ENCODE measurements at places on chromosomes 2 and 18.

GRCh38 chr2:96145036-96145847 lies at the start of gene DUSP2:
Gene DUSP2, minus strand, starts transcription at chr2:96145440. Its CDS starts 86 bp downstream, at chr2:96145354.
- peak; percentile 77 for DNase-seq

DNA sequence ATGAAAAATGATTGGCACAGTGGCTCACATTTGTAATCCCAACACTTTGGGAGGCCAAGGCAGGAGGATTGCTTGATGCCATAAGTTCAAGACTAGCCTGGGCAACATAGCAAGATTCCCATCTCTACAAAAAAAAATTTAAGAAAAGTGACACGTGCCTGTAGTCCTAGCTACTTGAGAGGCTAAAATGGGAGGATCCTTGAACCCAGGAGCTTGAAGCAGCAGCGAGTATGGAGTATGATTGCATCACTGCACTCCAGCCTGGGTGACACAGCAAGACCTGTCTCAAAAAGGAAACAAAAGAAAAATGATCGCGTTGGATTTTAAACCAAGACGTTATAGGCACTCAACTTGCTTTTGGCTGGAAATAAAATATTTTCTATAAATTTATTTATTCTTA lies 37.8 kb upstream of the CREB1 start:
- DNase-seq = no peak

DNA sequence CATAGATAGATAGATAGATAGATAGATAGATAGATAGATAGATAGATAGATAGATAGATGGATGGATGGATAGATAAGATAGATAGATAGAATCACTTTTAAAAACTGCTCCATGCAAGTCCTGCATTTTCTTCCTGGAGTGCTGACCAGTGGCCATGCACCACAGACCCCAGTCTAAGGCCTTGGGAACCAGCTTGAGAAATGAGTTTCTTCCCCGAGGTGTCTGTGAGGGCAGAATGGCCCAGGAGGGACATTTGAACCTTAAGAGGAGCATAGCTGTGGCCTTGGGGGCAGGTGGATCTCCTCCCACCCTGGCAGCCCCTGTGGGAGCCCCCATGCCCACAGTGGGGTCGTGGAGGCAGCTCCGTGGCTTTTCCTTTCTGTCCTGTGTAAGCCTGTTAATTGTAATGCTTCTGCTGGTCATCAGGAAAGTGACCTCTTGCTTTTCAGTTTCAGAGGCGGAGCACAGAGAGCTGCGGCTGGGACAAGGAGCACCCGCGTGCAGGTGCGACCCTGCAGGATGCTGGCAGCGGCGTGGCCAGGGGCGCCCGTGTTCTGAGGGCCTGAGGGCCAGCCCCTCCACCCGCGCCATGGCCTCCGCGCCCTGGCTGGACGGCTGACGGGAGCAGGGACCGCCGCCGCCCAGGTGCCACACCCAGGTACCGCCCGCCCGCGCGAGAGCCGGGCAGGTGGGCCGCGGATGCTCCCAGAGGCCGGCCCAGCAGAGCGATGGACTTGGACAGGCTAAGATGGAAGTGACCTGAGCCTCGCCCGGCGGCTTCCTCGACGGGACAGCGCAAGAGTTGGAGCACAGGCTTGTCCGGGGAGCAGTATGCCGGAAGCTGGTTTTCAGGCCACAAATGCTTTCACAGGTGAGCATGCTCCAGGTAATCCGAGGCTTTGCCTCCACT lies 168.6 kb downstream of the LDLRAD4 start:
- DNase-seq = no peak

GRCh38 chr2:25159949-25160348 lies 8.4 kb downstream of the POMC start:
- peak; percentile 18 for DNase-seq

DNA sequence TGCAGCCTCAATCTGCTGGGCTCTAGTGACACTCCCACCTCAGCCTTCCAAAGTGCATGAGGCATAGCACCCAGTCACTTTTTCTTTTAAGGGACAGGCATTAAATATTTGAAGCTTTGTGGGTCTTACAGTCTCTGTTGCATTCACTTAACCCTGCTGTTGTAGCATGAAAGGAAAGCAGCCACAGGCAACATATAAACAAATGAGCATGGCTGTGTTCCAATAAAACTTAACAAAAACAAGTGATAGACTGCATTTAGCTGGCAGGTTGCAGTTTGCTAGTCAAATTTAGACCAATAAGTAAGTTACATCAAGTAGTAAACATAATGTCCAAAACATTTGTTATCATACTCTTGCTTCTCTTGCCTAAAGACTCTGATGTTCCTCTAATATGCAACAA lies 297.3 kb upstream of the MMADHC start:
- DNase-seq = no peak

DNA sequence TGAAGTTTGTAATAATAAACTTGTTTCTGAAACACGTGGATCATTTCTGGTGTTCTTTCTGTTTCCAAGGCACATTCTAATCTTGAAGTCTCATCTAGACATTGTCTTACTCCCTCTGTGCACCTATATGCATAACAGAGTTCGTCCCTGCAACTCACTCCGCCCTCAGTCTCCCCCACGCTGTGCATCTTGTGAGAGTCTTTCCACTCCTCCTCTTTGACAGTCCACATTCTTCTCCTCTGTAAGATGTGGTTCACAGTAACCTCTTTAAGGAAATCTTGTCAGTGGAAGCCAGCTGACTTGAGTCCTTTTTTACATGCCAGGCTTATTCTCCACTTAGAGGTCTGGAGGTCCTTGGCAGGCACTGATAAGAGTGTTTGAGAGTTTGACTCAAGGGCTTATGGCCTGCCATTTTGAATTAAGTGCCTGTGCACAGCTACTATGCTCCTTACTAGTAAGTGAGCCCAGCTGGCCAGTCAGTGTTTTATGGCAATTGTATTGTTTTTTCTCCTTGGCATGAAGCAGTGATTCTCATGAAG lies 108.9 kb upstream of the IL1R2 start:
- no peak for DNase-seq

DNA sequence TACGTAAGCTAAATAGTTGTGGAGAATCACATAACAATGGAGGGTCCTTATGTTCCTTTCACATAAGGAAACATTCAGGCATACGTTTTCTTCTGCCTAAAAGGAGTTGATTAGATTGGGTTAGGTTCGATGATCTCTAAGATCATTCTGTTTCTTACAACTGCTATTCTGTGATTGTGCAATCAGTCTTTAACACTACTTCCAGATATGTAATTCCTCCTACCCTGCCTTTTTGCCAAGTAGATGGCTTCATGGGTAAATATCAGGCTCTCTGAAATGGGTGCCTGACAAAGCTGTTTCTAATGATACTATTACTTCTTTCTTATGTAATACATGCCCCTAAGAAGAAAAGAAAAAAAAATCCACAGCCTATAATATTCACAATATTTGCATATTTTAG lies 321.5 kb downstream of the XIRP2 start:
- no peak for DNase-seq

DNA sequence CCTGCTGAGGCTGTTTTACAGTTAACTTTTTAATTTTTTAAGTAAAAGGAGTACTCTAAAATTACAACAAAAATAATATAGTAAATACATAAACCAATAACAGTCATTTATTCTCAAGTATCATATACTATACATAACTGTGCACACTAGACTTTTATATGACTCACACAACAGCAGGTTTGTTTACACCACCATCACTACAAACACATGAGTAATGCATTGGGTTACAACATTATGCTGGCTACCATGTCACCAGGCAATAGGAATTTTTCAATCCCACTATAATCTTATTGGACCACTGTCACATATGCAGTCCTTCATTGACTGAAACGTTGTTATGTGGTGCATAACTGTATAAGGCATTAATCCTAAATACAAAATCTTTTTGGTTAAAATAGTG lies 42.5 kb downstream of the RASGRP3 start:
- DNase-seq = no peak

DNA sequence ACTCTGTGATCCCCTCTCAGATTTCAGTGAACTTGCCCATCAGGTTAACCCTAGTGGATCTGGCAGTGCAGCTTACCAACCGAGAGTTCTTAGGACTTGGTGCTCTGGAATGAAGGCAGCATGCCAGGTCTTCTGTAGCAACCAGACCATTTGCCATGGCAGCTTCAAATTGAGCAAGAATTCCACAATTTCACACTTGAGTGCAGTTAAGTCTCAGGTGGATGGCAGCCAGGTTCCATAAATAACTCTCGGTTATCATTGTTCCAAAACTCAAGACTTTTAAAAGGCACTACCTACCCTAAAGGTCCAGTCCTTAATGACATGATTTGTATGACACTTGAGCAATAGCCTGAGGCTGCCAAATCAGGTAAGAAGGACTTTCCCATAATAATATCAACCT lies 48.1 kb downstream of the GALNT3 start:
- no peak for DNase-seq

GRCh38 chr18:9993521-9994025 lies 79.8 kb downstream of the VAPA start:
- no peak for DNase-seq

- DNase-seq = no peak
Measured at GRCh38 chr2:197304556-197305011, 6.0 kb downstream of the ANKRD44 start.

DNA sequence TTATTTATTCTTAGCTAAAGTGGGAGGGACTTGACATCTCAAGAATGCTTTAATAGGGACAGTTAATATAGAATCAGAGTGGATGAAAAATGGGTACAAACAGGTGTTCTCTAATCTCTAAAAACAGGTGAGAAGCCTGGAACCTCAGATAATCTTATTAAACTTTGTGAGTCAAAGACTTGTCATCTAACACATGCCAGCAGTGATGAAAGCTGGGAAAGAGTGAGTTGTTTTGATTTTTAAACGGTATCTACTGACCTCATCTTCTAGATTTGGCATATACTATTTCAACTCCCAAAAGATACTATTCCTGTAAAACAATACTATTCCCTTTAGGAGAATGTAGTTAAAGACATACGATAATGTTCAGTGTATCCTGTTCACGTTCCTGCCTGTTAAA lies 103.4 kb downstream of the CCDC141 start:
- no peak for DNase-seq

DNA sequence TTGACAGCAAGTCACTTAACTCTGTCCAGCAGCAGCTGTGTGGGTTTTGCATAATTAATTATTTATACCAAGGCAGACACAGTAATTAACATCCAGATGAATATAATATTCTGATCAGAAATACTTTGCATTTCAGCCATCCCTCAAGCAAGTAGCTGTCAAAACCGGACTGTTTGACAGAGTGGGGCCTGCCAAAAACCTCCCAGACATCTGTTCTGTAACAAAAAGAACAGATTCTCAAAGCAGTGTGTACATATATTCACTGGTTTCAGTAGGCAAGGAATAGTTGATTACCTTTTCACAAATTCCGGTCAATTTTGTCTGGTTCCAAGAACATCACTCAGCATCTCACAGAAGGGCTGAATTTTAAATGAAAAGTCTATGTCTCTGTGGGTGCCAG lies 291.6 kb downstream of the CMPK2 start:
- no peak for DNase-seq

- DNase-seq = no peak
Measured at GRCh38 chr2:67631483-67631882, 234.3 kb downstream of the ETAA1 start.

DNA sequence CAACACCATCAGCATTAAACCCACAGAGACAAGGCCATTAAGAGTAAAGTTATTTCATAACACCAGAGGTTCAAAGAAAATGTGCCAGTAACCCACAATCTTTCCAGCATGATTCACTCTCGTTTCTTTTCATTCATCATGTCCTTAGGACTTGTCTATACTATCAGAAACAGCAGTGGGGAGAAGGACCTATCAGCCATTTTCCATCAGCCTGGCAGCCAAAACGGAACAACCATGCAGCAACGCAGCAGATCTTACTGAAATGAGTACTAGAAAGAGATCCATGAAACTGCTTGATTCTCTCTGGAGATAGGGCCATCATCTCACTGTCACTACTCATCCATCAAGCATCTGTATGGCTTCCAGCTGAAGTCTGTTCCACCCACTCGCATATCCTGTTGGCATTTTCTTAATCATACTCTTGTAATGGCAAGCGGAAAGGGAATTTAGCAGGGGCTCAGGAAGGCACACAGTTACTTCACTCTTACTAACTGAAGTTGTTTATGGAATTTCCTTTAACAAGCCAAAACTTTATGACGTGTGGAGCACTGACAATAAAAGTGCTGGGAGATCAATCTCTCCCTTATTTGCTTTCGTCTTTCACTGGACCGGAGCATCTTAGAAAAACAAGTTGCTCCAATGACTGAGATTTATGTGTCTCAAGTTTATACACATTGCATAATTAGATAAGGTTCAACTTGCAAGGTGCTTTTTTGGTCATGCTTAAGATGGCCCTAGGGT lies 69.7 kb downstream of the EPHA4 start:
- peak; percentile 43 for DNase-seq

GRCh38 chr18:61236356-61237057 lies 96.7 kb upstream of the CDH20 start:
- DNase-seq = no peak

GRCh38 chr2:158999458-158999857 lies 31.0 kb downstream of the TANC1 start:
- peak; percentile 55 for DNase-seq

GRCh38 chr2:39875182-39875913 lies 96.3 kb upstream of the THUMPD2 start:
- DNase-seq = peak; percentile 61

- peak; percentile 3 for DNase-seq
Measured at GRCh38 chr2:220892018-220892634, 680.0 kb downstream of the EPHA4 start.

GRCh38 chr2:160429248-160430000 lies 64.2 kb downstream of the RBMS1 start:
- peak; percentile 72 for DNase-seq

GRCh38 chr2:234199996-234200395 lies 149.5 kb downstream of the SPP2 start:
- DNase-seq = no peak

DNA sequence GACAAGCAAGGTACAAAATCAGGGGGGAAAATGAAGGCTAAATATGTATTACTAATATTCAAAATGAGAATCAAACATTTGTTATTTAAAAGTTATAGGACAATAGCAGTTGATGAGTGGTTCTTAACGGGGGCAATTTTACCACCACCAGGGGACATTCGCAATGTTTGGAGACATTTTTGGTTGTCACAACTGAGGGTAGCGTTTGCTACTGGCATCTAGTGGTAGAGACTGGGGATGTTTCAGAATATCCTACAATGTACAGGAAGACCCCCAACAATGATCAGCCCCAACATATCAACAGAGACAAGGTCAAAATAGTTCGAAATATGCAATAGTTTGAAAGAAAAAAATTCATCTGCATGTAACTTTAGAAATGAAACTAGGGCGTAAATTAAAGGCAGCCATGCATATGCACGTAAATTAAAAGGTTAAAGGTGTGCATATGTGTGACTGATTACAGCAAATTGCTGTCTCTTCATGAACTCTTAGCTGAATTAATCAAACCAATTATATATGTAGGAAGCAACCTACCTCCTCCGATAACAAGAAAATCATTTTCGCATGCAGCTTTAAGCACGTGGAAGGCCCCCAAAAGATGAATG lies 61.2 kb upstream of the CUL3 start:
- DNase-seq = peak; percentile 33

Measured in fibroblast of skin of scalp (primary cell).